WTC11 (cell line): ENCODE measurements at places on chromosomes 5 and 9. TPM values are rescaled to one million over a fixed set of nuclear protein-coding genes. Genes with fewer than 3 reads are reported as not detected.

The ACTBL2 gene
- total RNA-seq: not detected in 3 replicates

The UIMC1 gene
- total RNA-seq: 44.4 to 48.0 TPM (median 46.1 TPM) in 3 replicates

The LRRC19 gene
- total RNA-seq: not detected in 3 replicates

The FOXD4L4 gene
- 0.14 TPM in 1 of 3 replicates, not detected in the others for total RNA-seq

DNA sequence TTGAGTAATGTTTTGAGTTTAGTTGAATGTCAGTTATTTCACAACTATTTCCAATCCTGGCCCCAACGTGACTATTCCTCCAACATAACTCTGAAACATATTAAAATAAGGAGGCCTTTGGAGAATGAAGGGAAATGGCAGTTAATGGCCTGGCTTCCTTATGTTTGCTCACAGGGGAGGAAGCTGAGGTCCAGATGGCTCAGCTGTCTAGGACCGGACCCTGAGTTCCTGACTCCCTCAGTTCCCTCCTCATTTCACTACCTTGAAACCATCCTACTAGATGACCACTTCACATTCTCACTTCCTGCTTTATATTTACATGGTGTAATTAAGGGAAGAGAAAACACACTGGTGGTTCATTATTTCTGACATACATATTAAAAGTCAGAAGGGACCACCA lies 6.6 kb downstream of the OTULINL start:
- DNase-seq: no peak

GRCh38 chr5:10762776-10763500 lies 1.9 kb upstream of the DAP start:
- DNase-seq: no peak

DNA sequence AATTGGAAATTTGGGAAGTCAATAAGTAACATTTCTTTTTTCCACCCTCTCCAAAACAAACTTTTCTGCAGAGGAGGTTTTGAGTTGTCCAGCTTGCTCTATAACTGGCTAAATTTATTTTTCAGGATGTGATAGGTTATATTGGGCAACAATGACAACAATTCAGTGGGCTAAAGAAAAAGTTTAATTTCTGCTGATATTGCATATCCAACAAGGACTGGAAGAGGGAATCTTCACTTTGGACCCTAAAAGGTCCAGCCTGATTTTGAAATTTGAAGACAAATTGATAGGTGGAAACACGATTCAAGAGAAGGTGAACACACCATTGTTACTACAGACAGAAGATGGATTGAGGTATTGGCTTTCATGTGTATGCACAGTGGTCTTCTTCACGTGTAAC lies 393.1 kb downstream of the BRINP1 start:
- no peak for DNase-seq

DNA sequence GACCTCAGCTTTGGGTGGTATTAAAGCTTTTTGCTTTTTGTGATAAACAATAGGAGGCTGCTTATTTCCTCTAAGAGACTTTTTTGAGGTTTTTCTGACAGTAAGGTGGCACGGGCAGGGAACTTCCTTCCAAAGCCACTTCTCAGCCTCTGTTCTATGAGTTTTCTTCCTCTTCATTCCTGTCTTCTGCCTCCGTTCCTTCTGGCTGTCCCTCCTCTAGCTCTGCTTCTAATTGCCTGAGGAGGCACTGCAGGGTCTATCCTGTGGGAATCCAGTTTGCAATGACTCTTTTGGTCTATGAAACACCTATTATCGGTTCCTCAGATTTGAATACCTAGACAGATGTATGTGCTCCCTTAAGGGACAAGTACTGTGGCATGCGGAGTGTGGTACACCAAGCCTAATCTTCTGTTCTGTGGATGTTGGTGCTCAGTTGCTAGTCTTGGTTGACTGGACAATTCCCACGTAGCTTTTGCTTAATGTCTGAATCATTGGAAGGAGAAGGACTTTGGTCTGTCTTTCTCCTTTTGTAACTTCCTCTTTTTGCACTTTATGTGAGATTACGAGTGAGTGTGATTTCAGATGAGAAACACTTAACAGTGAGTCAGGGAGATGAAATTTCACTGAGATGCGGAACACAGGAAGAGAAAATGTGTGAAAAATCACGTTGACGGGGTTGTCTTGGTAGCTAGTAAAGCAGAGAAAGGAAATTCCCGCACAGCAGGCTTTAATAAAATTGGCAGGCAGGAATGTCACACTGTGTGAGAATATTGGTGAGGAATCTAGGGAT lies 305.2 kb downstream of the EFNA5 start:
- no peak for DNase-seq

DNA sequence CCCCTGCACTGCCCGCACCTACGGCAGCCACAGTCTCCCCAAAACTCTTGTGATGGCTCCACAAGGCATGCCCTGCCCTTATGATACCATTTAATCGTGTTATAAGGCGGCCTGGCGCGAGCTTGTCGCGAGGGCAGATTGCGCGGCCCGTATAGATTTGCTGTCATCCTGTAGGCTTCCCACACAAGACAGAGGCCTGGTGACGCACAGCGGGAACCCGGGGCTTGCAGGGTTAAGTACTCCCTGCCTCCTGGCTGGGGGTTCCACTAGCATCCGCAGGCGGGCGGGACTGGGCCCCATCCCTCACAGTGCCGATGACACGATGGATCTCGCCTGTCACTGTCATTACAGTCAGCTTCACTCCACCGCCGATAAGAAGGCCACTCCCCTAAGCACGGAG lies 364.9 kb upstream of the IRX2 start:
- no peak for DNase-seq

GRCh38 chr9:93098236-93098946 lies 2.4 kb downstream of the CARD19 start:
- DNase-seq: no peak

- no peak for DNase-seq
Observed at GRCh38 chr9:78091731-78092130, 60.1 kb upstream of the GNAQ start.

GRCh38 chr9:78029551-78030295 lies 1.9 kb downstream of the GNAQ start:
- DNase-seq: no peak

DNA sequence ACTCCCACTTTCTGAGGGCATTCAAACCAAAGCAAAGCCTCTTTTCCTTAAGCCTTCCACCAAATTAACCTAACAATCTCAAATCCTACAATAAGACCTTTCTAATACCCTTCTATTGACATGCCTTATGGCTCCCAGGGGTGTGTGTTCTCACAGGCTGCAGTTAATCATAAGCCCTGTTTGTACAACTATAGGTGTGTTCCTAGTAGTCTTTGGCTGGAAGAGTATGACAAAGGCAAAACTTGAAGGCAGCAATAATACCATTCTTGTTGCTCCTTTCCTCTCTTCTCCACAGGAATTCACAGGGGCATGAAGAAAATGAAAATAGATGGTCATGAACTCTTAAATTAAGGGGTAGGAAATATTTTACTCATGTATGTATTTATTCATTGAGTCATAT lies 10.9 kb upstream of the FBXO38 start:
- DNase-seq: no peak

- no peak for DNase-seq
Observed at GRCh38 chr9:132789719-132790118, 88.4 kb downstream of the AK8 start.

- DNase-seq: no peak
Observed at GRCh38 chr5:18720002-18720401, 1085.7 kb downstream of the TAF11L14 start.

DNA sequence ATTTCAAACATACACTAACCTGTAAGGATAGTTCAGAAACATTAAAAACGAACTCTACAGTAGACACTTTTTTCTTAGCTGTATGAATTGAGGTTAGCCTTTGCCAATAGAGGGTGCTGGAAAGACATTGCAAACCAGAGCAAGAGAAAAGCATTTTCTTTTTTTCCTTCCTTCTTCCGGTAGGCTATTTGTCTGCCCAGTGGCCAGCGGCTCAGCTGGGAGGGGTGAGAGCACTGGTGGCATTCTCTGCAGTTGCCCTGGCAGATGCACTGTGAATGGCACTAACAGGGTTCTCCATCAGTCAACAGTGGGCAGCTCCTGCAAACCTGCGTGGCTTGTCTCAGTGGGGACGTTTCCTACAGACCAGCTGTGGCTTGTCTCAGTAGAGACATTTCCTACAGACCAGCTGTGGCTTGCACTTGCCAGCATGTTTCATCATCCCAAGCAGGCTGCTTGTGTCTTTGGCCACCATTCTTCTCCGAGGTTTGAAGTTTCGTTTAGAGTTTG lies 984.5 kb upstream of the CDH18 start:
- DNase-seq: peak; percentile 35

DNA sequence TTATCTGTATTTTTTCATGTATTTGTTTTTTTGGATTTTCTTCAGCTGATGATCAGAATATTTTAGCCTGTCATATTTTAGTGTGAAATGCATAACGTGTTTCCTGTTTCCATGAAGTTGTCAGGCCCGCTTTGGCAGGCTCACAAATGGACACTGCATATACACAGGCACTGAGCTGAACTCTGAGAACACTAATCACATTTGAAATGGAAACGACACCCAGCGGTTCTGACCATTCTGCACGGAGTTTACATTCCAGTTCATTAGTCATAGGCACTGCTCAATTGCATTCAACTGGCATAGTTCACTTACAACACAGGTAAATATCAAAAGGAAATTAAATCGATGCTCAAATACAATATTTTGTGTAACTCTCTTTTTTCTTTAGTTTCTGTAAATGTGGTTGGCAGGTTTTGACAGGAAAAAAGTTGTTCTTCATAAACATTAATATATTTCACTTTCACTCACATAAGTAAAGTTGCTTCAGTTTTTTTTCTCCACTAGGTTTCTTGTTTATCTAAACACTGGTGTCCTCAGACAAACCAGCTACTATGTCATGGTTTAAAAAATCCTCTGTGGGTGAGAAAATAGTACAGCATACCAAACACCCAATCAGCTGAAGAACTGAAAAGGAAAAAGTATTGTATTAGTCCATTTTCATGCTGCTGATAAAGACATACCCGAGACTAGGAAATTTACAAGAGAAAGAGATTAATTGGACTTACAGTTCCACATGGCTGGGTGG lies 559.0 kb upstream of the DAP start:
- DNase-seq: no peak

DNA sequence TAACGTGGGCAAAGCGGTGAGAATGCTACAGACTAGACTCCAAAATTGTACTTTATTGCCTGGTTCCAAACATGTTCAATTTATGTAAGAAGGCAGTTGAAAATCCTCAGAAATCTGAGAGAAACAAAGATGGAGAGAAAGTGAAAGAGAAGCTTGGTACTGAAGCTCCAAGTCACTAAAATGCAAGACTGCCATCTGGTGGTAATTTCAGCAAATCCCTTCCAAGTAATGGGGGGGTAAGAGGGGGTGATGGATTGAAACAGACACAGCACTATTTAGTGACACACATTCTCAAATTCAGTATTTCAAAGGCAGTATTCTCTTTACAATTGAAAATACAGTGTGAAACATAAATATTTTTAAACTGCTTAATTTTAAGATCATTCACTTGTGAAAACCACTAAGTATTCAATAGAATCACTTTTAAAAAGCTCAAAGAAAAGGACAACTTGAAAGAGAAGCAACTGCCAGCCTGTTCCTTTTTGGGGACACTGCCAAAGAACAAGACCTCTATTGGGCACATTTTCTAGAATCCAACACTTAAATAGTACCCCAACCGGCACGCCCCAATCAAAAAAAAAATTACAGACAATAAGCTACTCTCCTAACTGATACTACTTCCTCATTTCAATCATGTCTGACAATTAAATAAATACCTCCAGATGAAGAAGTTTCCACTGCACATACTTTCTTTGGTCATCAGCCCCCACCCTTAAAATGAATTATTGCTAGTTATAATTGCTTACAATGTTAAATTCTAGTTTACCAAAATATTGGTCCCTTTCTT lies 131.5 kb downstream of the AGTPBP1 start:
- peak; percentile 12 for DNase-seq

GRCh38 chr5:103234239-103234975 lies 24.2 kb upstream of the MACIR start:
- DNase-seq: no peak

DNA sequence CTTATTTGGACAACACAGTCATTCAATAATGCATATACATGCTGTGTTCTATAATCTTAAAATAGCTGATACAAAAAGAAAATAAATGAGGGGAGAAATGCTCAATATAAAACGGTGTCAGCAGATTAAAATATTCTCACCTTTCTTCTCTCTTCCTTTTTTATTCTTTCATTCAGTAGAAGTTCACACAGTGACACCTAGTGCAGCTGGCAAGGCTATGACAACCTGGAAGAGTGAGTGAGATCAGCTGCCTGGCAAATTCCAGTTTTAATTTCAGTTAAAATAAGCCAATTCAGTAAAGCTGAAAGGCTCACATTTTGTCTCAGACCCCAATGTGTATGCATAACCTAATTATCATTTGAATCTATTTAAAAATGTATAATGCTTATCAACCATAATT lies 150.3 kb downstream of the RASEF start:
- DNase-seq: no peak

DNA sequence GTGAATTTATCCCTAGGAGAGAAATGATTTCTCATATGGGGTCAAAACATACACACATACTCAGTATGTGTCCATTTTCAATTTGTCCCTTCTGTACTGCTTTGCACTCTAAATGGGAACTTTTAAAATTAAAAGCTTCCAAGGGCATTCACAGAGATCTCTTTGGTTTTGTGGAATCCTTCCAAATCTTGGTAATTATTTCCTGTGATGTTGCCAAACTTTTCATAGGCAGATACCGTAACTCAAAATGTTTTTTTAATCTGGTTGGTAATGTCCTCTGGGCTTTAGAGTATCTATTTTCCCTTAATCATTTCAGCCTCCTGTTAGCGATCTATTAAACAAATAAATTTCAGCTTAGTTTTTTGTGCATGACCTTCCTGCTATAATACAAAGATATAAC lies 282.4 kb downstream of the ARHGEF28 start:
- DNase-seq: no peak

DNA sequence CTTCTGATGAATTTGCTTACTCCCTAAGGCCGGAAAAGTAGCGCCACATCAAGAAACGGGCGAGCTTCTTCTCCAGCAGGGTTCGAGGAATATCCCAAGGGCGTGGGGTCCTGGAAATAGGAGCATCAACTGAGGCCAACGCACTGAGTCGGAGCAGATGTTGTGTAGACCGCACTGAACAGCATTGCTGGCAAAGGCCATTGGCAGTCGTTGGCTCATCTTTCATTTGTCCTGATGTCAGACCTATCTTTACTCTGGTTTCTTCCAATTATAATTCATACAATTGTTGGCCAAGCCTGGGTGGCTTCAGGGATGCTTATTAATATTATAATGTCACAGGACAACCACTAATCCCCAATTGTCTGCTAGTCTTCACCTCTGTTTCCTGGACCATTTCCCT lies 26.5 kb downstream of the ZBTB34 start:
- DNase-seq: no peak
